ENCODE measurements at places on chromosomes 5 and 9.
A peak's percentile ranks its signal among the peaks of the same experiment; 100 is the strongest.

DNA sequence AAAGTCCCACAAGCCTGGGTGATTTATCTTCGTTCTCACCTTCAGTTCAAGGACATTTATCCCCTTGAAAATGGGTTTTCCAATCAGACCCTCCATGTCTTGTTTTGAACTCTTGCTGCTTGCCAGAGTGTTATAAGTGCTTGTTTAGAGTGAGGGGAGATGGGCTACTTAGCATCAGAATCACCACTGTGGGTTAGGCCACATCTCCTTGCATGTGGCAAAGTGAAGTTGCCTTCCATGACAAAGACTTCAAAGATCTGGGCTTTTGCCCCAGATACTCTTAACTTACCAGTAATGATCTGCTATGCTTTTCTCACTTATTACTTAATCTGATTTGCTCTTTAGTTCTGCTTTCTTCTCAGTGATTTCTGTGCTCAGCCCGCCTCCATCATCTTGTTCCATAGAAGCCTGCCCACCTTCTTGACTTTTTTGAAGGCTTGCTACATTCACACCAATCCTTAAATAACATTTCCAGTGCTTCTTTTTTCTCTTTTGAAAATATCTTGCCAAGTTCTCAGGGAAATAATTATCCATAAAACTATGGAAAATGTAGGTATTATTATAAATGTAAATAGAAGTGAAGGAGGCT, 39.0 kb downstream of the GPR21 start:
- DNase-seq = no peak

DNA sequence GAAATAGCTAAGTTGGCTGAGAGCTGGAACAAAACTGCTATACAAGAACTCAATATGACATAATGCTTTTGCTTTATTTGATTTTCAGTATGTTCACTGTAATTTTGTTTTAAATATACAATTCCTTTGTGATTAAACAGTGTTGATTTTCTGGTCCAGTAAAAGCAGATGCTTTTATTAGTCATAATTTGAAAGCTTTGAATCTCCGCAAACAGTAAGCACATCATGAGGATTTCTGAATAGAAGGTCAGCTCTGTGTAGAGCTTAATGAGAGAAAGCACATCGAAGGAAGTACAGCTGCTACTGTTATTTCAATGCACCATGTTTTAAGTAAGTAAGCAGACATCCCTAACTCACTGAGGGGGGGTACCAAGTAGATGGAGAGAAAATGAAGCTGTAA, 701.3 kb upstream of the ACO1 start:
- no peak for DNase-seq

- DNase-seq = no peak
Measured at GRCh38 chr5:141958113-141958512, at the start of gene PCDH12. Gene PCDH12 (minus strand): TSS chr5:141958202. CDS start chr5:141957851, 351 bp downstream.

GRCh38 chr9:131447600-131447999, 53.7 kb downstream of the PRRC2B start:
- no peak for DNase-seq

GRCh38 chr5:137617528-137618205, 118.2 kb downstream of the KLHL3 start:
- no peak for DNase-seq

- DNase-seq = no peak
Measured at GRCh38 chr5:76153271-76153670, 70.1 kb downstream of the SV2C start.

GRCh38 chr5:168786147-168786546, 207.0 kb upstream of the PANK3 start:
- no peak for DNase-seq

- DNase-seq = no peak
Measured at GRCh38 chr5:15560421-15560820, 60.4 kb downstream of the FBXL7 start.

DNA sequence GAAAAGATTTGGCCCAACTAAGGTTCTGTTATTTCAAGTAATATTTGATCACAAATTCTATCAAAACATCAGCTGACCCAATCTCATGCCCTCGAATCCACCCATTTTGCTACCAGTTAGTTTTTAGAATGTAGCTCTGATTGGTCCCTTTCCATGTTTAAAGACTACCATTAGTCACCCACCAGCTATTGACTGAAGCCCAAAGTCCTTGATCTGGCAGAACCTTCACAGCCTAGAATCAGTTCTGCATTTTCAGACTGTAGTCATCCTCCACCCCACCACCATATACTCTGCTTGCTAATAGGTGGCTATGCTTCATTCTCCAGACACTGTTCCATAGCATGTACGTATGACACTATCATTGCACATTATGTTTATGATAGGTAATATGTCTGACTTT, 182.2 kb upstream of the TARS1 start:
- DNase-seq = no peak

DNA sequence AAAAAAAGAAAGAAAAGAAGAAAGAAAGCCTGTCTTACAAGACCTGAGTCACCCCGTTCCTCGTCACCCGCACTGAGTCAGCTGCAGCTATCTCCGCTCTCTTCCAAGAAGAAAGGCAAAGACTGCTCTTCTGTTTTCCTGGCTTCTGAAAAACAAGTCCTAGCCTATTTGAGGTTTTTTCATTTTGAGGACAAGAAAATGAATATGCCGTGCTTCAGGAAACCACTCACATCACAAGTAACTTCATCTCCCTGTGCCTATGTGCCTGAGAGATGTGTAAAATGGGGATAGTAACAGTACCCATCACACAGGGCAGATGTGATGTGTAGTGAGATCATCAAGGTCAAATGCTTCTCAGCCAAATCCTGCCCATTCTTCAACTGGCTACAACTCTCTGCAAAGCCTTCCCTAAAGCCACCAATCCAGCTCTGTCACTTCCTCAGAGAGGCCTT, 78.4 kb downstream of the GLDC start:
- peak; percentile 16 for DNase-seq

DNA sequence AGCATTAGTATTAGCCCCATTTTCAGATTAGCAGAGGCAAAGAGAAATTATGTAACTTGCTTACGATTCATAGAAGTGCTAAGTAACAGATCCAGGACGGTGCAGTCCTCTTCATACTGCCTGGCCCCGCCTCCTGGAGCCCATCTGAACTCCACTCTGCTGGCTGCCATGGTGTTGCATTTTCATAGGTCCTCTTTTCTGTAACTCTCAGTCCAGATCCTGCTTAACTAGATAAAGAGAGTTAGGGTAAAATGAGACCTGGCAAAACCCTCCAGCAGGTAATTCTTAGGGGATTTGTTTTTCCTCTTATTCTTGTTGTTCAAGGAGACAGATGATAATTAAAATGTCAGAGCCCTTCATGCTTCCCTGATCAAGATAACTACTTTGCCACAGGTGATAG, 135.1 kb upstream of the EFNA5 start:
- DNase-seq = no peak

GRCh38 chr9:133864011-133864410, 125.9 kb upstream of the SARDH start:
- DNase-seq = no peak

- DNase-seq = no peak
Measured at GRCh38 chr5:149271195-149271715, 404 bp upstream of the AFAP1L1 start.

DNA sequence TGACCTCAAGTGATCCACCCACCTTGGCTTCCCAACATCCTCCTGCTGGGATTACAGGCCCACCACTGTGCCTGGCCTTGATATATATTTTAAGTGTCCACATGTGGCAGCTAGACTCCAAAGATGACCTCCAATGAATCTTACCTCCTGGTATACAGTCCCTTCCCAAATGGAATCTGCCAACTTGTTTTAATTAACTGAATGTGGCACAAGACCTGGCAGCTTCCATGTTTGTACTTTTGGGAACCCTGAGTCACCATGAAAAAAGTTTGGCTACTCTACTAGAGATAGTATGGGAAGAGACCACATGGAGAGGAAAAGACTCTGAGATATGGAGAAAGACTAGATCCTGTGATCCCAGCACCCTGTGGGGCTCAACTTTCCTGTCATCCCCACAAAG, 42.5 kb downstream of the CCL28 start:
- no peak for DNase-seq

DNA sequence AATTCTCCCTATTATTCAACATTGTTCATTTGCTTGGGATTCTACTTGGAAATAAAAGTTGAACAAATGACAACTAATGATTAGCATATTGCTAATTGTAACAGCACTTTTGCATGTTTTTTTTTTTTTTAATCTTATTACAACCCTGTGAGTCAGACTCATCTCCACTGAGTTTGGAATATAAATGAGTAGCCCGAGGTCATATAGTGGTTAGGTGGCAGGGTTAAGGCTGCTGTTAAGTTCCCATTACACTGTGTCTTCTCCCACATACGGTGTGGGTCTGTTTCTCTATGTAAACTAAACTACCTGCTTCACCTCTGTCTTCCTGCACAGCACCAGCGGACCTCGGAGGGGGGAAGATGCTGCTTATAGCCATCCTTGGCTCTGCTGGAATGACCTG, 92.4 kb downstream of the EQTN start:
- DNase-seq = no peak

DNA sequence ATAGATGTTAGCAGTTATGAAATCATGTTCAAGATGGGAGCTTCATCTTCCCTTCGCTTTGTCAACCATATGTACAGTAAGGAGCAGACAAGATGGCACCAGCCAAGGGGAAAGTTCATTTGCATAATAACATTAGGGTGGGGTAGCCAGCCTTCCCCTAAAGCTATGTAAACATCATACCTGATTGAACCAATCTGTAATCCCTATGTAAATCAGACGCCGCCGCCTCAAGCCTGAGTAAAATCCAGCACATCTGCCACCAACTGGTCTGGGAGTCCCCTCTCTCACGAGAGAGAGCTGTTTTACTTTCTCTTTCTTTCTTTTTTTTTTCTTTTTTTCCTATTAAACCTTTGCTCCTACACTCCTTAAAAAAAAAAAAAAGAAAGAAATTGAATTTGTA, 30.8 kb upstream of the REEP2 start:
- DNase-seq = no peak

GRCh38 chr5:166883016-166883415, 1408.4 kb upstream of the WWC1 start:
- DNase-seq = no peak

GRCh38 chr5:88830567-88830966, 52.4 kb downstream of the MEF2C start:
- DNase-seq = no peak

DNA sequence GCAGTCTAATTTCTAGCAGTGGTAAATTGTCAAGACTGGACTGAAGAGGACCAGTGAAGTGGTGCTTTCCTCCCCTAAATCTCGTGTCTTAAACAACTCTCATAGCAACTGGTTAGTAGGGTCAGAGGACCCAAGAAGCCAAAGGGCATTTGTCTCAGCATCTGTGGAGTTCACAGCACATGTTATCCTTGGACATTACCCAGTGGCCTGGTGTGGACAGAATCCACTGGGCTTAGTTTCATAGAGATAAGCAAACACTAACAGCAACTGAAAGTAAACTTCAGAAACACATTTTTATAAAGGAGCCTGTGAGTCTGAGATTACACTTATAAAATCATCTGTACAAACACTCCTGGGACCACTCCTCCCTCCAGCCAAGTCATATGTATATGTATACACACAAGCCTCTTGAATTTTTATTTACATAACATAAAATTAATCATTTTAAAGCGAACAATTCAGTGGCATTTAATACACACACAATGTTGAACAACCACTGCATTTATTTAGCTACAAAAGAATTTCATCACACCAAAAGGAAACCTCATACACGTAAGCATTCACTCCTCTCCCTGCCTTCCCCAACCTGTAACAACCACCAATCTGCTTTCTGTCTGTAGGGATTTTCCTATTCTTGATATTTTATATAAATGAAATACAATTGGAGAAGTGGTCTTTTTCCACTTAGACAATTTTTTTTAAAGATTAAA, 457.8 kb downstream of the RASEF start:
- DNase-seq = no peak

DNA sequence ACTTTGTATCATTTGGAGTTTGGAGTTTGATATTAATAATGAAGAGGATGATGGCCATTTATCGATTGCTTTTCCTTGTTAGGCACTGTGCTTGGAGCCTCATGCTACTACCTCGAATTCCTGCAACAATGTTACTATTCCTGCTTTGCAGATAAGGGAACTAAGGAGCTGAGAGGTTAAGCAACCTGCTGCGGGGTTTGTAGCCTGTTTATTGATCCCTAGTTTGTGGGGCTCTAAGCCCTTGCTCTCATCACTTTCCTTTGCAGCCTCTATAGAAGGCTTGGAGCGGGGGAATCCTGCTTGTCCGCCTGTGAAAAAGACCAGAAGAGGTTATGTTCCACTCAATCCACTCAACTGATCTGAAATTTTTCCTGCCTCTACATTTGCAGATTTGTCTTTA, 15.8 kb downstream of the ARHGEF28 start:
- DNase-seq = no peak

DNA sequence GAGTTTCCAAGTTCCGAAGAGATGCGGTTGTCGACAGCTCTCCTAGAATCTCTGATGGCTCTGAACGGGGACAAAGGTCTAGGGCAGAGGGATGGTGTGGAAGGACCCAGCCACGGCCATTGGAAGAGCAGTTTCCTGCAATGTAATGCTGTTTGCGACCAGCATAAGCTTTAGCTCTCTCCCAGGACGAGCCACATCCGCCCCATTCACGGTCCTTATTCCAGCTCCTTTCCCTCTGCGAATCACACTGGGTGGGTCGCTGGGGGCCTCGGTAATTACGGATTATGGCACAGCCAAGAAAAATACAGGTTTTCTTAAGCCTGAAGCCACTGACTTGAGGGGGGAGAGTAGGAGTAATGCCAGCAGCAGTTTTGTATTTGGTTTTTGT, 22.7 kb downstream of the ANXA2R start:
- DNase-seq = no peak

DNA sequence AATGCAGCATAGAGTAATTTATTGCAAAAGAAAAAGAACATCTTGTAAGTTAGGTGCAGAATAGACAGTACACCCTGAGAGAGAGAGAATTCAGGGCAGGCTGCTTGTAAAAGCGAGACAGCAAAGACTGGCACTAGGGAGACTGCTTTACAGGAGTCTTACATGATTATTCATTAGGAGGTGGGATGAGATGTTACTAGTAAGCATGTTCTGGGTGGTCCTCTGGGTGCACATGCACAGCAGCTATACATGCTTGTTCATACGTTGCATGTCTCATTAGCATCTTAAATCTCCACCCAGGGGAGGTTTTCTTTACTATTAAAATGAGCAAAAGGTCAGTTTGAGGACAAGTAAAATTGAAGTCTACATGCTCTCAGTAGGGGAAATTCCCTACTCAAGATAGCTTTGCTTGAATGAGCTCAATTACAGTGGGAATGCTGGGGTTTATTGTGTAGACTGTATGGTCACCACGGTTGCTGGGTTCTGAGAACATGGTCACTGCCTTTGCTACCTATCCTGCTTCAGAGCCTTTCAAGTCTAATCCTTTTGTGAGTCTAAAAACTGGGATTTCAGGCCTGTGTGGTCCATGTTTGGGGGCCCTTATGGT, 60.6 kb downstream of the RGS7BP start:
- no peak for DNase-seq

DNA sequence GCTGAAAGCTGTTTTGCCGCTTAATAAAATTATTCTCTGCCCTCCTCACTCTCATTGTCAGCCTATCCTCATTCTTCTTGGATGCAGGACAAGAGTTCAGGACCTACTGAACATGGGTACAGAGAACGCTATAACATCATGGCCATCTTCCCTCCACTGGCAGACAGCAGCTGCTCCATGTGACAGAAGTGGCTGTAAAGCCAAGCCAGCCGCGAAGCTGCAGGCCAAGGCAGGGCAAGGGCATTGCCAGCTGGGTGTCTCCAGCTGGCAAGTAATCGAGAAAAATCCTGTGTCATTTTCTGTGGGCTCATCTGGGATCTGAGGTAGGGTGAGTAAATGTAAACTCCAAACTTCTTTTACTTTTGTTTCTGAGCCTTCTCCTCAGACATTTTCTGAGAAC, 84.8 kb downstream of the SLC25A46 start:
- no peak for DNase-seq

Data from activated T-cell treated with anti-CD3 and anti-CD28 coated beads for 48 hours (primary cell).